ENCODE measurements at places on chromosomes 2 and 18. TPM values are rescaled to one million over a fixed set of nuclear protein-coding genes. Genes with fewer than 3 reads are reported as not detected.

GRCh38 chr2:25586726-25587144 lies 86.6 kb downstream of the DTNB start:
- DNase-seq: no peak

DNA sequence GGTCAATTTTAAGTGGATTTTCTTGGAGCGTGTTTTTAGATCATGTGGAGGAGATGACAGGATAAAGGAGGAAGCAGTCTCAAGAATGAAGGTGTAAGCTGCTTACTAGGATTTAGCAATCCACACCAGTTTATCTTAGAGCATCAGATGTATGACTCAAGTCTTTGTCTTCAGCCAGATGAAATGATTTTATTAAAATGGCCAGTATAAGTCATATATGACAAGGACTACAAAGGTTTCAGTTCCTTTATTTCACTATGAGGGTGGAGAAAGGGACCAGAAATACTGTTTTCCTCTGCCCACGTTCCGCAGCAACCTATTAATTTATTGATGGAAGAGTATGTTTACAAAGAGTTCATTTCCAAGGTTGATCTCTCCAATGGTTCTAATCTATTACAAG lies 970.5 kb upstream of the SLC39A10 start:
- DNase-seq: no peak

DNA sequence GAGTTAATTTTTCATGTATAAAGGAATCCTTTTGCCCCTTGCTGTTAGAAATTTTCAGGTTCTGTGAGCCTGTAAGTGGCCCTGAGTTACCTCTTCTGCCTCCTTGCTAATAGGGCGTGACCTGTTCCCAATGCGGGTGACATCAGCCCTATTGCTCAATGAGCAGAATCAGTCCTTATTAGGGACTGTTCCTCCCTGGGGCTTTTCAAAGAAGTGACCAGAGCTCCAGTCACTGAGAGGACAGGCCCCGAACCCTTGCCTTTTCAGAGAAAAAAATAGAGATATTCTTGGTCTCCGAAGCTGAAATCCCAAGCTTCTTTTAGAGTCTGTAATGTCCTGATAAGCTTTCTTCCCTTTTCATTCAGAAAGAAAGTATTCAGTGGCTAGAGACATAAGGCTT lies 8.2 kb upstream of the APOB start:
- DNase-seq: no peak

DNA sequence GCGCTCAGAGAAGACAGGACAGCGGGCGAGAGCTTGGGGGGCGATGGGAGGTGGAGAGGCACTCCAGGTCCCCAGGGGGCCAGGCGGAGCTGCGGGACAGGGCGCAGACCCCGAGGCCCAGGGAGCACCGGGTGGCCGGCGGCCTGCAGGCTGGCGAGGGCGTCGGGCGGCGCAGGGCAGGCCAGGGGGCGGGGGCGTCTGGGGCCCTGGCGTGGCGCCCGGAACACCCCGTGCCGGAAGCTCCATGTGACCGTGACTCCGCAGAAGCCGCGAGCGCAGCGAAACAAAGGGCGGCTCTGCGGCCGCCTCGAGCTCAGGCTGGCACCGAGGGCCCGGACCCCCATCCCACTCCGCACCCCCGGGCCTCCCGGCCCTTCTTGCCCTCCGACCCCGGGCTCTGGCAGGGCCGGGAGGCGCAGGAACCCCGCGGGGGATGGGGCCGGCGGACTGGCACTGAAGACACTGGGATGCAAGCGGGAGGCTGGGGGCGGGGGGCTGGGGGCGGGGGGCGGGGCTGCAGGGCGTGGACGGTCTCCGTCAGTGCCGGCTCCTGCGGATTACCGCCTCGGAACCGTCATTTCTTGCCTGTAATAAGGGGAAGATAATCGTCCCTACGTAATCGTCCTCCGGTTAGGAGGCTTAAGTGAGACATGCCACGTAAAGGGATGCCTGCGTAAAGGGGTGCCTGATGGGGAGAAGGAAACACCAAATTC lies 19.1 kb downstream of the SH2D6 start:
- DNase-seq: no peak

- DNase-seq: no peak
These were observed 251.7 kb upstream of the ST6GAL2 start for GRCh38 chr2:107137706-107138105.

DNA sequence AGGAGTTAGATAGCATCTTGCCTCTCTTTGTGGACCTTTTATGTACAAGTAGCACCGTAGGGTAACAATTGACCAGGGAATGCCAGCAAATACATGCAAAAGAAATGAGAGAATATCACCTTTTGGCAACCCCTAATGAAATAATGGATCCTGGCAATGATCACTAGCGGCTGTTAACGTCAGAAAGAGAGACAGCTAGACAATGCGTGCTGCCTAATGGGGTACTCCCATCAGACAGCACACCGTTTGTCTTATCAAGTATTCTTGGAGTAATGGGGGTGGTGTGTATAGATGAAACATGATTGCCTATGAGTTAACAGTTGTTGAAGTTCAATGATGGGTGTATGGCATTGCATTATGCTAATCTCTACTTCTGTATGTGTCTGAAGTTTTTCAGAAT lies 1.6 kb downstream of the ELAC1 start:
- DNase-seq: no peak

DNA sequence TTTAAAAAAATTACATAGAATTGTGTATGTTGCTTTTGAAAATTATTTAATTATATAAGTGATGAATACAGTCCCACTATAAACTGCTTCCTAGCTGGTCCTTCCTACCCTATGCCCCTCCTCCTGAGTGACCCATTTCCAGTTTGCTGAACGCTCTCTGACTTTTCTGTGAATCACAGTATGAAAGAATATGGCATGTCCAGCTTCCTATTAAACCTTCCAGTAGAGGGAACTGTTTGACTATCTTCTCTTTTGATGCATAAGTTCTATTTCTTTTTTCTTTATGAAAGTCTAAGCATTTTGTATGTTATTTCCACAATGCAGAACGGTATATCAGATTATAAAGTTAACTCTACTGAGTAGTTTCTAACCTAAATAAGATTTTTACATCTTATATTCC lies 41.3 kb downstream of the PSMG2 start:
- peak; percentile 31 for DNase-seq

GRCh38 chr2:85971366-85971765 lies 82.6 kb upstream of the ST3GAL5 start:
- no peak for DNase-seq

GRCh38 chr18:75024871-75025270 lies 184.1 kb downstream of the PTGR3 start:
- DNase-seq: no peak

DNA sequence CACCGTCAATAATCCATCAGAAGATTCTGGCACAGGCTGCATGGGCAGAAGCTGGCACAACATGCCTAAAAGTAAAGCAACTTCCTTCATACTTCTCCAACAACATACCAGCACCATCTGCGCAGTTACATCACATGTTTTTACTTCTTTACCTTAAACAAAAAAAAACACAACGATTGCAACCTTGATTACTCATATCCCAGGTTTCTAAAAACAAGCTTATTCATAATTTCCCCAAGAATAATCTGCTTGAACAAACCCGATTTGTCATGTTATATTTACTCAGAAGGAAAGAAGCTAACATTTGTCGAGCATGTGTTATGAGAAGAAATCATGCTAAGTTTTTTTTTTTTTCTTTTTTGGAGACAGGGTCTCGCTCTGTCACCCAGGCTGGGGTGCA lies 54.7 kb downstream of the THADA start:
- DNase-seq: no peak

GRCh38 chr2:204794624-204795023 lies 249.3 kb downstream of the PARD3B start:
- no peak for DNase-seq

DNA sequence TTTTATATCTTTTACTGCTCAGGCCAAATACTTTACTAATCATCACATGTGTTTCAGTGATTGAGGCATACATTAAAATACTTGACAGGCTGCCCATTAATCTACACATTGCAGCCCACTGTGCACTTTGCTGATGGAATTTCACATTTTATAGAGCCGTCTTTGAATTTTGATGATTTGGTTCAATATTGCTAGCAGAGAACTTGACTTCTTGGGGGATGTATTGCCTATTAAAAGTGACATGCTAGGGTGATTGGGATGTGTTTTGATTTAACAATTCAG lies 1291.0 kb upstream of the GYPC start:
- no peak for DNase-seq

DNA sequence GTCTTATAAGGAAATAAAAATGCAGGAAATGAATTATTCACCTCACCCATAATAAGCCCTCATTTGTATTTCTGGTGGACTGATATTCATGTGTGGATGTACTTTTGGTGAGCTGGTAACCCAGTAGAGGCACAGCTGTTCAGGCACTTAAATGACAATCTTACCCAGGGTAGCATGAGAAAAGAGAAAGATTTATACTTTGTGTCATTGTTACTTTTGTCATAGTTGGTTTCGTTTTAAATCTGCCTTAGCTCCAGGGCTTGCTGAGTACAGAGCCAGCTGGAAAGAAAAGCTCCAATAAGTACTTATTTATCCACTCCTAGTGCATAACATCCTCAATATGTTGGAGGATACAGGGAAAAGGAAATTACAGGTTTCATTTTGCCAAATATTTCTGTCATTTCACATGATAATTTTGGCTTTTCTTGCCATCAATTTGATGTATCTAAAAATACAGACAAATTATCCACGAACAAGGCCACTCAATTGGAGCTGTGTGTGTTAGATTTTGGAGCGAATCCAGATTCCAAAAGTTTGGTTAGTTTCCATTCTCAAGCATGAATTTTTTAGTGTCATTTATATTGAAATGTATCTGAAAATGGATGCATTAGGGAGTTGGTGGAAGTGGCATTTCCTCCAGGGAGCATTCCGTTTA lies 1276.1 kb upstream of the FAM98A start:
- DNase-seq: no peak

GRCh38 chr2:162197069-162197825 lies 45.2 kb upstream of the GCG start:
- no peak for DNase-seq

- no peak for DNase-seq
These were observed 575 bp downstream of the CCDC150 start for GRCh38 chr2:196640031-196640548.

DNA sequence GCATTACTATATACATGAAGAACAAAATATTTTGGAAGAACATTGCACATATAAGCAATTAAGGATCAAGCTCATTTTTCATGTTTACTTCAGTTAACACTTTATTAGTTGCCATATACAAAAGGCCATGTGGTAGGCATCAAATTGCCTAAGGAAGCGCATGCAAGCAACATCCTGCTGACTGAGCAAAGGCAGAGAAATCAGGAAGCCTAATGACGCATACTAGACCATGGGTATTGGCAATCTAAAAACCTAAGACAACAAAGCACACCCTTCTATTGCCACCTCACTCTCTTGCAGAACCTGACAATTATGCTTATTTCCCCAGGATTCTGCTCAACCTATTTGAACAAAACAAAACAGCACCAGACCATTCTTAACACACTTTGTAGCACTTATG lies 171.9 kb downstream of the STK39 start:
- no peak for DNase-seq

GRCh38 chr2:6999211-6999877 lies 82.1 kb downstream of the RNF144A start:
- DNase-seq: no peak

GRCh38 chr2:35228584-35228983 lies 1127.0 kb upstream of the CRIM1 start:
- DNase-seq: no peak

DNA sequence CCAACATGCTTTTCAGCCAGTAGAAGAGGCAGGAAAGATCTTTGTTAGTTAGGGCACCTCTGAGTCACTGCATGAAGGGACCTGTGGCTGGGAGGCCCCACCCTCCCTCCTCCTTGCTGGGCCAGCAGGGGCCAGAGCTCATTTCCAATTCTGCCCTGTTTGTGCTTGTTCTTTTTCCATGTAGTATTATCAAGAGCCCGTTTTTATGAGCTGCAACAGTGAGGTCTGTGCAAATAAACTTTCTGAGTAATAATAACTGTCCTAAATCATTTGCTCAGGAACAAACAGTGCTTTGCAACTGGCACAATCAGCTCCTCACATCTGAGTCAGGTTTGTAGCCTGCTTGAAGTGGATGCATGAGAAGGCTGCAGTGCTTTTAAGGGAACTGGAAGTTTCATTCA lies 128.0 kb downstream of the ARL4C start:
- DNase-seq: no peak

DNA sequence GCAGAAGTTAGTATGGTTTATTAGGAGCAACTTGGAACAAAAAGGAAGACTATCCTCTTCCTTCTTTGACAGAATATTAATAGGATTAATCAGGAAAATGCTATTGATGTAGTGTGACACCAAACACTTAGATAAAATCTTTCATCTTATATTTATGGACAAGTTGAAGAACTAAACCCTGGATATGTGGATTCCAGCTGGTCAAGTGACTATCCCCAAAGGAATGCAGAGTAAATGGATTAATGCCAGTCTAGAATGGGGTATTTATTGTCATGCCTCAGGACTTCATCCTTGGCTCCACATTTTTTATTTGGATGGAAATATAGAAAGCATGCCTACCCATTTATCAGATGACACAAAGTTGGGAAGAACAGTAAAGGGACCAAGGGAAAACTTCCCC lies 124.0 kb upstream of the TTC39C start:
- no peak for DNase-seq

DNA sequence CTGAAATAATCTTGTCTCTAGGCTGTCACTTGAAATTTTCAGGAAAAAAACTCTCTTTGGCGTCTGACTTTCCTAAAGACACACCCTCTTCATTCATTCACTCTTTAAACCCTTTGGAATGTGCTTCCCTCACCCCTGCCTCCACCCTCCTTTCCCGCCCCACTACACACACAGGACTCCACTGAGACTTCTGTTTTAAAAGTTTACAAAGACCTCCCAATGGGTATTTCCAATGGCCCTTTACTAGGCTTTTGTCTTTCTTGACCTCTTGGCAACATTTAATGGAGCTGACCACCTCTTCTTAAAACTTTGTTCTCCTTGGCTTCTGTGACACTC lies 96.1 kb downstream of the RBMS1 start:
- DNase-seq: no peak

DNA sequence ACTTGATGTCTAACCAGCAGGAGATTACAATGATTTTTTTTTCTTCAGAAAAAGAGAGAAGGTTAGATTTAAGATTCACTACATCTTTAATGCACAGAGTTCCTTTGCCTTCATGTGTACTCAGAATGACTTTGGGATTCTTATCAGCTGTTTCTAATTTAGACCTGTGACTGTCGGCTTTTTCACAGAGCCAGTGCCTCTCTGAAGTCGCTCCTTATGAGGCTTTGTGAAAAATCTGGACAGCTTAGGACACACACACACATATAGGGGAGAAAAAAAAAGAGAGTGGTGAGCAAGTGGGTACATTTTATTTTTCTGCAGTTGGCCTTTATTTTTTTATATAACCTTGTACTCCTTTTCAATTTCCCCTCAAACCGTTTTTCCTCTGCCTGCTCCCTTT lies 893.1 kb upstream of the CELF4 start:
- no peak for DNase-seq

The RAB6C gene
- 0.34 TPM for total RNA-seq

The BMP10 gene
- total RNA-seq: not detected

The CRYBA2 gene
- not detected for total RNA-seq

The LYG2 gene
- total RNA-seq: not detected

The SERPINB10 gene
- total RNA-seq: not detected

The FBXO41 gene
- total RNA-seq: 7.0 TPM
